ENCODE measurements at places on chromosomes 2 and 18.
A peak's percentile ranks its signal among the peaks of the same experiment; 100 is the strongest.

DNA sequence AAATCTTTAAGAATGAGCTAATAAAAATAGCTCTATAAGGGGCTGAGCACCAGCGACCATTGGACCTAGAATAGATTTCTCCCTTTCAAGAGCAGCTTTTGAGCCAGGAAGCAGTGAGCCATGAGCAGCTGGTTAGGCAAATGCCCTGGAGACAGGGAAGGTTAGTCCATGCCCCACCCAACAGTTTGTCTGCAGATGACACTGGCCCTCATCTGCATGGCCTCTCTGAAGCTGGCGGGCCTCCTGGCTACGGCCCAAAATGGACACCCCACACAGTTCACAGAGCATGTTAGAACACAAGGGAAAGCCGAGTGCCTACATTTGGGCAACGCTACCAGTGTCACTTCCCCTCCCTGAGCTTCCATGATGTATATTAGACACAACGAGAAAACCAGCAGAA is 201.1 kb downstream of the MGAT5 start:
- no peak for DNase-seq

DNA sequence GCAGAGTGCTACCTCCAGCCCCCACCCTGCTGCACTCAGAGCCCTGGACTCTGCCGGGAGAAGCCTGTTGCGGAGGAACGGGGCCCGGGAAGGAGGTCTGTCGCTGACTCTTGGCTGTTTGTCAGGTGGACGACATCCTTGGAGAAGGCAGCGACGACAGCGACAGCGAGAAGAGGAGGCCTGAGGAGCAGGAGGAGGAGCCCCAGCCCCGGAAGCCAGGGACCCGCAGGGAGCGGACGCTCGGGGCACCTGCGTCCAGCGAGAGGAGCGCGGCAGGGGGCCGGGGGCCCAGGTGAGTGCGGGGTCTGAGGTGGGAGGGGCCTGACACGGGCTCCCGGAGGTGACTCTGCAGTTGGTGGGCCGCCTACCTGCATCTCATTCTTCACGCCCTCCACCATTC is 56.6 kb downstream of the CTDP1 start:
- no peak for DNase-seq

DNA sequence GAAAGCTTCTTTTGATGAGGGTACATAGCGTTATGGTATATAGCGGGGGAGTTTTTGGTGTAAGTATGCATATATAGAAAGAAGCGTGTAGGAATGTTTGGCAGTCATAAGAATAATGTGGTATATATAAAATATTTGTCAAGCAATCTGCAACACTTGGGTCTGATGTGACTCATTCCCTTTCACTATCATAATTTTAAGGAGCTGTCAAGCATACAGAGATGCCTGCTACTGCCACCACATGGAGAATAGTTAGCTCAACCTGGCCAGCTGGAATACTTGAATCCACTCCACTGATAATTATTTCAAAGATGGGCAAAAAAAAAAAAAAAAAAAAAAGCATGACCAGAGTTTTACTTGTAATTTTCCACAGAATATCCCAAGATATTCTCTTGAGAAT is 559.8 kb upstream of the REG3G start:
- DNase-seq, result no peak

DNA sequence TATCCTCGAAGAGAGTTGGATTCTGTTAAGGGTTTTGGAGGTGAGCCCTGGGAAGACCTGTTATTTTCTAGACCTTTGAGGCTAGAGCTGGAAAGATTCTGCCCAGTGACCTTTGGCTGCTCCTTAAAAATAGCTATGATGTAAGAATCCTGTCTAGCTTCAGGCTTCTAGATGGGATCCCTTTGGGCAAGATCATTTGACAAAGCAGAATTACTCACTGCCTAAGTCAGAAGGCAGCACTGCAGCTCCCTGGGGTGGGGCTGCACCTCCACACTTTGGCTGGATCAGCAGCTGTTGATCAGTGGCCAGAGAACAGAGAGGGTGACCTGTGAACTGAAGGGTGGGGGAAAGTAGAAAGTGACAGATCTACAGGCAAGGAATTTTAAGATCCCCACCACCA is 103.8 kb downstream of the ASAP2 start:
- no peak for DNase-seq

GRCh38 chr2:225112362-225113126 is 70.3 kb upstream of the DOCK10 start:
- peak; percentile 11 for DNase-seq

DNA sequence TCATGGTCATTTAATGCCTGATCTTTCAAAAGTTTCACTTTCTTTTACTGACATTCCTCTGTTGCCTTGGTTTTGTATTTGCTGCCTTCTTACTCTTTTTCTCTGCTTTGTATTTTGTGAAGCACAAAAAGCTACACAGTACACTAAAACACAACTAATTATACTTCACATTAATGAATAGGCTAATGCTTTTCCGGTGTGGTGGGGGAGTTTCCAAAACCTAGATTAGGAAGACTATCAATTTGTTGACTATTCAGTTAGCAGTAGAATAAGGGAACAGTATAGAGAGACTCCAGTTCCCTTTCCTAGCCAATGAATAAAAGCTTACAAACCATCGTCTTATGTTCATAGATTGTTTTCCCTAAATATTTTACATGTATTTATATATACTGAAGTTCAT is 468.3 kb downstream of the SPAG16 start:
- no peak for DNase-seq

GRCh38 chr2:50476174-50476573 is 555.8 kb downstream of the NRXN1 start:
- DNase-seq, result no peak

- DNase-seq, result no peak
These were observed 5.5 kb upstream of the TUBB6 start for GRCh38 chr18:12302391-12303147.

GRCh38 chr2:195532628-195533271 is 124.3 kb upstream of the SLC39A10 start:
- peak; percentile 78 for DNase-seq

DNA sequence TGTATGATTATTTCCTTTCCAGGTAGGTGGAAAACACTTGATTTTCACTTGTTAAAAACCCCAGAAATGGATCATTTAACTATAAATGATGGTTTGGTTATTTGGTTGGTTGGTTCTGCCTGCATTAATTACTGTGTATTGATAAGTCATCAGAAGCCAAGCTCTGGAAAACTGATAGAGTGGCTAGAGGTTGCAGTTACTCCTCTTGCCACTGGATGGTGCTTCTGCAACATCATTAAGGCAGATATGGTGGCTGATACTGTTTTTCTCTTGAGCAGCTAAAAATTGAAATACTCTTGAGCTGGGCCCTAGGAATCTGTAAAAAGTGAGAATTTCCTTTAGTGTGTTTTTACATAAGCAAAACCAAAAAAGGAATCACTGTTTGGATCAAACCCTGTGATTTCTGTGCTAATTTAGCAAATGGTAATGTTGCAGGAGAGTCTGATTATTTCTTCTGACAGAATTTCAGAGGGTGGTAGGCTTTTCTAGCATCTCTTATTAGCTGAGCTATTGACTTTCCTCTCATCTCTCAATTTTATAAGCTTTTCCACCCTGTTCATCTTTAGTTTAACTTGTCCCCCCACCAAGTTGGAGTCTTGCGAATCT is 54.3 kb downstream of the RAB10 start:
- peak; percentile 52 for DNase-seq

DNA sequence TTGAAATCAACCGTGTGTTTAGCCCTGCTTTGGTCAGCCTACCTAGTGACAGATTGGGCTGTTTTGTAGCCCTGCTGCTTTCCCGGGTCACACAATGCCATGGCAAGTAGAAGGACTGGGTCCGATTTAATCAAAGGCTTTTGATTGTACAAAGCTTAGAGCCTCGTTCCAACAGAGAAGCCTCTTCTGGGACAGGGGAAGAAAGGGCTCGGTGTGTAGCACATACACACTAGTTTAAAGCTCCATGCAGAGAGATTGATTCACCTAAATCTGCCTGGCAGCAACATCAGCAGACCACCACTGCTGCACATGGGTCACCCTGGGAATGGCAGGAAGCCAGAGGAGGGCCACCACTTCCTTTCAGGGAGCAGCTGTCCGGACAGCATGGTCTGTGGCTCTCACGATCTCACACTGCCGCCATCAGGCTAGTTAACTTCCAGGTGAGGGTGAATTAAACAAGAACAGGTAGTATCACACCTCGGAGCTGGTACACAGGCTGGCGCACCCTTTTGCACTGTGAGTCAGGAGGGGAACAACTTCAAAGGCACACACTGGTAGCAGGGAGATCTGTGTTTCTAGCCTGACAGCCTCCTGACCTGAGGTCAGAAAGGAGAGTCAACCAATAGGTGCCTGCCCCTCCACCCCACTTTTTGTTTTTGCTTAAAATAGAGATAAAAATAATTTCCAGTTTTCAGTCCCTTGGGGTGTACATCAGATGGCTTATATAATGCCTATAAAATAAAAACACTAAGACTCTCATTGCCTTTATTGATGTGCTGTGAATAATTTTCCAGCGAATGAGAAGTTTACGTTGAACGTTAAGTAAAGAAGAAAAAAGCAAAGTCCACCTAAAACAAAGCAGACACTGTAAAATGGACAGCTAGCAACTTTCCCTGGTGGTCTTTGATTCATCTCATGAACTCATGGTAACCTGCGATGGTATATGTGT is 108.5 kb downstream of the CDCA7 start:
- no peak for DNase-seq

DNA sequence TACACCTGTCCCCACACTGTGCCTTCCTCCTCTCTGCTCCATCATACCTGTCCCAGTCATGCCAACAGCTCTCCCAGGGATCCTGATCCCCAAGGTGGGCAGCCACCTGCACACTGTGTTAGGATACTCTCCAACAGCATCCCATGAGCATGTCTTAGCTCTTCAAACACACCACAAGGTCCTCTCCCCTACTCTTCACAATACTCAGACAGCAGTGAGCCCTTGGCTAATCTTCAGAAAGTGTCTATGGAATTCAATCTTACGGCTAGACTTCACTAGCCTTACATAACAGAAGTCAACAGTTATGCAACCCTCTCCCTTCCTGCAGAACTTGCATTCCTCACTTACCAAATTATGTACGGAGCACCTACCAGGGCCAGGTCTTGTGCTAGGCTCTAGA is 79.9 kb downstream of the MYO5B start:
- no peak for DNase-seq

- DNase-seq, result no peak
These were observed 638 bp upstream of the IRS1 start for GRCh38 chr2:226799976-226800940.

- no peak for DNase-seq
These were observed 53.0 kb downstream of the KCNG2 start for GRCh38 chr18:79850731-79851130.

- no peak for DNase-seq
These were observed 2.3 kb downstream of the STPG4 start for GRCh38 chr2:47152803-47153202.

DNA sequence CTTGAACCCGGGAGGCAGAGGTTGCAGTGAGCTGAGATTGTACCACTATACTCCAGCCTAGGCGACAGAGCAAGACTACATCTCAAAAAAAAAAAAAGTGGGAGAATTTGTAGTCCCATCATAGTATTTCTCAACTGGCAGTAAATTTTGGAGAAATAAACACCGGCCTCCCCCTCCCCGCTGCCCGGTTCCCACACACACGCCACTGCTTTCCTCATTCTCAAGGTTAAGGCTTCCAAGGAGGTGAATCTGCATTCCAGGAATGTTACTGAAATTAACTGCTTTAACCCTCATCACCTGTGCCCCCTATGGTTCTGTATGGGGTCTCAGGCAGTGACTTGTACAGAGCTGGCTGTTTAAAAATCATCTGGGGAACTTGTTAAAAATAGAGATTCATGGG is 49.9 kb downstream of the MRPL35 start:
- no peak for DNase-seq

- peak; percentile 24 for DNase-seq
These were observed 5.6 kb upstream of the GPR17 start for GRCh38 chr2:127640082-127641072.

DNA sequence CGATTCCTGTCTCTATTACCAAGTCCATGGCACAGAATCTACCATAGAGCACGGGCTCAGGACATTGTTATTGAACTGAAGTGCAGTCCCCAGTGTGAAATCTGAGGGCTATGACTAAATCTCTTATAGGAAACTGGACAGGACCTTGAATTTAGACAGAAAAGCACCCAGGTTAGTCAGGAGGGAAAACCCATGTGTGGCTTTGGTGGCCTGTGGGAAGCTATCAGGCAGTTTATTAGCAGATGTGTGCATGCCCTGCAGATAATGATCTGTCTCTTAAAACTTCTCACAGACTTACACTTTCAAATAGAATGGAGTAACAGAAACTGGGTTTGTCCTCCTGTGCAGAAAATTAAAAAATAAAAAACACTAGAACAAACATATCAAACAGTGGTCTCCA is 610.0 kb upstream of the RAB6C start:
- DNase-seq, result no peak

GRCh38 chr2:112995346-112995920 is 9.8 kb upstream of the IL36A start:
- DNase-seq, result no peak

- DNase-seq, result no peak
These were observed 1159.4 kb downstream of the DSC3 start for GRCh38 chr18:29883114-29883513.

- DNase-seq, result peak; percentile 65
These were observed 66.7 kb downstream of the PTPN4 start for GRCh38 chr2:119826370-119826961.

GRCh38 chr2:102181919-102182635 is 4.7 kb upstream of the IL1RL2 start:
- DNase-seq, result no peak

Data from CD4-positive, alpha-beta T cell treated with Interferon alpha-2 for 1 hour (primary cell).